ENCODE measurements at places on chromosomes 5 and 9.

DNA sequence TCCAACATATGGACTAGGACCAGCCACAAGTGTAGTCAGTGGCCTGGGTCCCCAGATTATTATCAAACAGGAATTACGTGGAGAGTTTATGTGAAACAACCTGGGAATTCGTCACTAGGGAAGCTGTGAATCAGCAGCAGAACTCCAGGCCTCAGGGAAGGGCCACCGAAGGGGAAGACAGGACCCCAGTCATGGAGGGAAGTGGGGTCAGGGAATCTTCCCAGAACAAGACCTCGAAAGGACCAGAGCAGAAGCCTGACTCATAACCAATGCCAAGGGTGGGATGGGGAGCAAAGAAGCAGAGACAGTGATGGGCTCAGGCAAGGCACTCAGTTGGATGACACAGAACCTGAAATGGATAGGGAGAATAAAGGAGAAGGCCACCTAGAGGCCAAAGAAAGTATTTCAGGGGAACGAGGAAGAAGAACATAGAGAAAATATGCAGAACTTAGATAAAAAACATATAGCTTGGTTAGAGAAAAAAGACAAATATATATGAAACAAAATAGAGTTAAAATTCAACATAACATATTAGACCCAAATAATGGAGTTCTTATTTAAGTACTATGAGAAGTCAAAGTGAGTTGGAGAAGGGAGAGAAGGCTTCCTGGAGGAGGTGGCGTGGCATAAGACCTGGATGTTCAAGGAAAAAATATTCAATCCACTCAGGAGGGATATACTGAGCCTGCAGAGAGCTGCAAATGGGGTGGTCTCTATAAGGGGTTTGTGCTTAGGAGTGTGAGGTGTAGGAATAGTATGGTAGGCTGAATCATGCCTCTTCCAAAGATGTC, 66.7 kb upstream of the CAST start:
- no peak for DNase-seq

DNA sequence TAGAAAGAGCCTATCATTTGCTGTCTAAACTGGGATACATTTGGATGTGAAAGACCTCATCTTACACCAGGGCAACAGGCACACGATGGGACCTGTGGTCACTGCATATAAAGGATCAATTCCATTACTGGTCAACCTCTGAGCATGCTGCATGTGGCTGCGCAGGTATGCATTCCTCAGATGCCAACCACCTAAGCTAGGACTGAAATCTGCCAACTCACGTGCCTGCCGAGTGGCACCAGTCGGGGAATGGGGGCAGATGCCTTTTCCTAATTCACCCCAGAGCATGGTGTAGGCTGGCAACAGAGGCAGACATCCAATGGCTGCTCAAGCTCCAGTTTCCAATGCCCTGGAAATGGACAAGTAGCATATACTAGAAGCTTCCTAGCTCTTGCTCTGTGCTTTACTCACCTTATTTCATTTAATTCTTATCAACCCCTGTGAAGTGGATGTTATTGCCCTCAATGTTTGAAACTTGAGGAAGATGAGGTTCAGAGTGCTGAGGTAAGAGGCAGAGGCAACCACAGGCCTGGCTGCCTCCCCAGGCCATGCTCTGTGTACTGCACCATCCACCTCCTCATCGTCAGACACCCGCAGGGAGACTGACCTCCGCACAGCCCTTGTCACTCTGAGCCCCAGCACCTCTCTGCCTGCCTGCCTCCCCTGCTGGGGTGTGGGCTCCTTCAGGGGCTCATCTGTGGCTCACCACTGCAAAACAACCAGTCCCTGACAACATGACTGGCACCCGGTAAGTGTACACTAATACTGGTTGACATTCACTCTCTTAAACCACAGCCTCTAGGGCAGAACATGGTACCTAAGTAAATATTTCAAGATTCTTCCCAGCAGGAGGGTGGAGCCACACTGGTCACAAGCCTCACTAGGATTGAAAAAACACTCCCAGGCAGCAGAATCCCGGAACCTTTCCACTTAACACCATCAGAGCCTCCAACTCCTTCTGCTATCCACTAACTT, 228.5 kb downstream of the CRB2 start:
- DNase-seq, result no peak

DNA sequence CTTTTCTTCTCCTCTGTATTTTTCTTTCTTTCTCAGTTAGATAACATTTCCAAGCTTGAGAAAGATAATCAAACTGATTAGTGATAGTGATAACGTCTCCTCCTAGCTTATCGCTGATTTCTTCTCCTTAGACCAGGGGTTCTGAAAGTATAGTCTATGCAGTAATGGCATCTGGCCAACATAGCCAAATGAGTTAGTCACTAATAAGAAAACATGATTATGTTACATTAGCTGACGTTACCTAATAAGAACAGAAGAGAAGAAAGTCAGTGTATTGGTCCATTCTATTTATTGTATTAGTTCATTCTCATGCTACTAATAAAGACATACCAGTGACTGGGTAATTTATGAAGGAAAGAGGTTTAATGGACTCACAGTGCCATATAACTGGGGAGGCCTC, 111.2 kb downstream of the STRBP start:
- DNase-seq, result no peak

DNA sequence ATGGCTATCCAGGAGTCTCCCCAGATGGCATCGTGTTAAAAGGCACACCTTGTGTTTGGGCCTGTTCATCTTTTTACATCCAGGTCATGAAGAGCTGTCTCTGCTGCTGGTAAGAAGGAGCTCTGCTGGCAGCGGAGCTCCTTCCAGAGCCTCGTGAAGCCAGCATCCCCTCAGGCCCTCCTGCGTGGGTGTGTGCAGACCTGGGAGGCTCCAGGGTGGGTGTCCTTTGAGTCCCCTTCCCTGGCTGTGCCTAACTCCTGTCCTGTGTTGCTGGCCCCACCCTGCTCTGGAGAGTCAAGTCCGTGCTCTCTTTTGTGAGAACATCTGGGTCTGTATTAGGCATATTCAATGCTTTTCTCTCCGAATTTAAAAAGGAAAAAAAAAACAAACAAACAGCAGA, 149.6 kb upstream of the IRX2 start:
- no peak for DNase-seq

GRCh38 chr5:88746438-88746882, 136.5 kb downstream of the MEF2C start:
- DNase-seq, result no peak

GRCh38 chr9:79542735-79543620, 28.8 kb upstream of the TLE4 start:
- no peak for DNase-seq

- no peak for DNase-seq
Measured at GRCh38 chr9:101792475-101792874, 54.0 kb upstream of the GRIN3A start.

DNA sequence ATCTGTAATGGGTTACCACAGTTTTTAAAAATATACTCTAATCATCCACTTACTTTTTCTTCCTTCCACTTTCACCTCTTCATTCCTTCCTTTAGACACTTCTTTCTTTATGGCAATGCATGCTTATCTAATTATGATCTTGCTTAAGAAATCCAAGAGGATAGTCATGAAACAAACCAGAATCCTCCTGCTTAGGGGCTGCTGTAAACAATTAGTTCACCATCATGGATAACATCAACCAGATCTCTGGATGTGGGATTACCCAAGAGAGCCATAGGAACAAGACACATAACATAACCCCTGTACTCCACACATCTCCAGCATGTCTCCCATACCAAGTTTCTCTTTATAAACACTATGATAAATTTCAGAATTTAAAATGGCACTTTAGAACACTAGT, 713.4 kb upstream of the PTPRD start:
- no peak for DNase-seq

GRCh38 chr9:92299116-92299515, 5.6 kb upstream of the IARS1 start:
- no peak for DNase-seq

DNA sequence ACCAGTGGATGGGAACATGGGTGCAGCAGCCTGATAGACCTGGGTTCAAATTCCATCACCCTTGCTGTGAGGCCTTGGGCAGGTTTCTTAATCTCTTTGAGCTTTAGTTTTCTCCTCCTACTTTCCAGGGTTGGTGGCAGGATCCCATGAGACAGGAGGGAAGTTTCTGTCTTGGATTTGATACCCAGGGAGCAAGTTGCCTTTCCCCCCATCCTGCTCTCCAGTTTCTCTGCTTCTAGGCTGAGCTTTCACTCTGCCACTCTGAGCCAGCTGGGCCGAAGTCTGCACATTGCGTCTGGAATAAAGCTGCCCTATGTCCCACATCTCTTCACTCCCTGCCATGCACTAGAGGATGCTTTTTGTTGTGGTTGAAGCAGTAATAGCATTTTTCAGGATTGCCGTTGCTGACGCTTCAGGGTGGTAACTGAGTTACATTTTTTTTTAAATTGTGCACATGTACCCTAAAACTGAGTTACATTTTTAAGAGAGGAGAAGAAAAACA, 40.5 kb upstream of the ANGPTL2 start:
- DNase-seq, result no peak

- no peak for DNase-seq
Measured at GRCh38 chr9:82680179-82680935, 382.6 kb downstream of the RASEF start.

- no peak for DNase-seq
Measured at GRCh38 chr5:10562201-10563109, 1.4 kb upstream of the ANKRD33B start.

GRCh38 chr5:150179019-150179620, 10.7 kb upstream of the SLC6A7 start:
- no peak for DNase-seq

GRCh38 chr9:99601571-99602111, 220.0 kb upstream of the NR4A3 start:
- DNase-seq, result no peak

- DNase-seq, result no peak
Measured at GRCh38 chr5:72010430-72010829, 96.8 kb upstream of the MAP1B start.

GRCh38 chr5:125894383-125894782, 528.8 kb upstream of the GRAMD2B start:
- no peak for DNase-seq

- no peak for DNase-seq
Measured at GRCh38 chr5:73623901-73624404, 2.0 kb upstream of the ARHGEF28 start.

DNA sequence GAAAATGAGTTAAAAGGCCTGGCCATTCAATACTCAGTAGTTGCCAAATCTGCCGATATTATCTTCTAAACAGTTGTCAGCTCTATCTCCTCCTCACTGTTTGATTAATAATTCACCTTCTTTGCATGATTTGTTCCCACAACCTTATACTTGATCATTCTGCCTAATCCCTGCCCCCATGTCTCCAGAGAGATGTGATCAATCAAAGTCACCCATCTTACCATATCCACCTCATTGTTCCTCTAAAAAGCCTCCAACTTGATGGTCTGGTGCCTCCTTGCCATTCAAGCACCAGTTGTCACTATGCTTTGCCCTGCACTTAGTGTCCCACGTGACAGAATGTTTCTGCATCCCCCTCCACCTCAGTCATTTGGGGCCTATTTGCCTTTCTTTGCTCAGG, 41.3 kb downstream of the KIAA1958 start:
- DNase-seq, result no peak

DNA sequence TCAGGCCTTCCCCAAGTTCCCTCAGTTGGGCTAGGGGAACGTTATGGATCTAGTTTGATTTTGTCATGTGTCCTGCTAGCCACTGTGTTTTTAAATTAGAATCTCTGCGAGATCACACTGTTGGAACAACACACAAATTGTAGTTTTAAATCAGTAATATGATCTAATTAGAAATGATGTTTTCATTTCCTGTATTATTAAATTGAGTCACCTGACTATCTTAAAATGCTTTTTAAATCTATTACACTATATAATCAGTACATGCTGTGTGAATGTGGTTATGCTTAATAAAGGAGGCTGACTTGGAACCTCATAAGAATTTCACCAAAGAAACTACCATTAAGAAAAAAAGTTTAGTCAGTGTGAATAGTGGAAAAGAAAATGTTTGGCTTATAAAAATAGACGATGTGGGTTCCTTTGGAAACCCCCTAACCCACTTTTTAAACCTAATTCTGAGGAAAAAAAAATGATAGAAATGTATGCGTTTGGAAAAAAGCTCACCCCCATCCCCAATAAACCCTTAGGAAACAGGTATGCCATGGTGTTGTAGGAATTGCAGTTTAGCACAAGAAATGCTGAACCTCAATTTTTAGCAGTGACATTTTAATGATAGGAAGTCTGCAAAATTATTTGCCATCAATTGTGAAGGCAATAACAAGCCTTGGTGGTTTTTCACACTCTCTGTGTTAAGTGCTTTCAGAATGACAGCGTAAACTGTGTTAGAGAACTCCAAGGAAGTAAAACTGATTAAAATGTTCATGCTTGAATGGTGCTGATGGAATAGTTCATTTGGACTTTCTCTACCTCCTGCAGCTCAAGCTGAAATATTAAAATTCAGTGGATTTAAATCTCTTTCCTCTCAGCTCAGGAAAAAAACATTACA, 59.0 kb downstream of the TLE4 start:
- no peak for DNase-seq

DNA sequence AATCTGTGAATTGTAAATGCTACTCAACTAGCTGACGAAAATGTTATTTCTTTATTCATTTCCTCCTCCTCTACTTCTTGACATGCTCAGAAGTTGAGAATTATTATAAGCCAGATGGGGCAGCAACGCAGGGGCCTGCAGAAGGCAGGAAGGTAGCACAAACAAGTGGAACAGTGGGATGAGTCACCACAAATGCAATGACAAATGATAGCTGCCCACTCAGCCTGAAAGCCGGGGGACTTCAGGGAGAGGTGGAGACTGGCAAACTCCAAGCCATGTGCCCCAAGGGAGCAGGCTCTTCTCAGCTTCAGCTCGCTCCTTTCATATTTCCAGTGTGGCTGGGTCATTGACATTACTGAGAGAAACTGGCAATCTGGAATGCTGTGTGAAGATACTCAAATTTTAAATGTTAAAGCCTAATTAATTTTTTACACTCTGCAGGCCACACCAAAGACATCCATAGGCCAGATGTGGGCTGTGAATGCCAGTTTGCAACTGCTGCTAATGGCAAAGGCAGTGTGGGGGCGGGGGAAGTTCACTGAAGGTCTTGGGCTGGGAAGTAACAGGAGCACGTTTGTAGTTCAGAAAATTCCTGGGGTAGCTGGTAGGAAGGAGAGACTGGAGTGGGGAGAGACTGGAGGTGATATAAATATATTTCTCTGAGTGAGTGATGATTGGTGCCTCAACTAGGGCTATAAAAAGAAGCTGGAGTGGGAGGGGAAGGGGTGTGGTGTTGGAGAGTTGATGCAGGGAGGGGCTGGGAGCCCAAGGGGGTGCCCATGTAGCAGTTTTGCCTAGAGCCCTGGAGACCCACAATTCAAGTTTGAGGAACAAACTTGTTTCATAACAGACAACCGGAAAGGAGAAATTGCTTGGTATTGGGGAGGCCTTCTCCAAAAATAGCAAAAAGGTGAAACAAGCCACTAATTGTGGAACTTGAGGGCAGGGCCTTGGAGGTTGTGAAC, 20.8 kb upstream of the ADRB2 start:
- no peak for DNase-seq

DNA sequence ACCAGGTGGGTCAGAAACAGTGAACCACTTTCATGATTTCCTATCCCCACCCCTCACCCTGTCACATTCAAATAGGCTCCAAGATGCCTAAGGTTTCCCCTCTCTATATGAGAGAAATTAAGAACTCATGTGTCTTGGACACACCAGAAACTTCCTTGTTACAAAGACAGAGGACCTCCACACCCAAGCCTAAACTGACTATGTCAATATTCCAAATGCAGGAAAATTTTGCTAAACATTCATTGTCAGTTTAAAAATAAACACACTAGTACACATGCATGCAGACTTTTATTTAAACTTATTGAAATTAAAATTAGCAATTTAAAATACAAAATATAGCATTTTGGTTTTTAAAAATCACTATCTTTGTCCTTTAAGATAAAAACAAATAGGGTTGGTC, 26.2 kb downstream of the SKIC3 start:
- DNase-seq, result no peak

- DNase-seq, result no peak
Measured at GRCh38 chr9:21833090-21833801, 30.8 kb downstream of the MTAP start.
